Lower leg skin (tissue), 4 donors: ENCODE measurements at places on chromosomes 12 and 14.

DNA sequence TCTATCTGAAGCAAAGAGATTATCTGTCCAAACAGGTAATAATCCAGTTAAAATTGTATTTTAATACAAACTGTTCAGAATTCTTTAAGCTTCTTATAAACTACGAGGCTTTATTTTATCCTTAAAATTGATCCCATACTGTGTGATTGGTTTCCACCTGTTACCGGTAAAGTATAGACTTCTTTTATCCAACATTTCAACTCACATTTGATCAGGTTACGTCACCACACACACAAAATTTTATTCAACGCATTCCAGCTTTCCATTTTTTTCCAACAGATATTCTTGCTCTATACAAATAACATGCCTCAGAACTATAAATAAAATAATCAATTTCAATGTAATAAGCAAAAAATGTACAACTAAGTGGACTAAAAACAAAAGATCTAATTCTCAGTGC lies 4.5 kb downstream of the NOVA1 start:
- no peak for DNase-seq

- no peak for DNase-seq
These were observed 577.5 kb downstream of the ALG10 start for GRCh38 chr12:34599530-34600513.

- DNase-seq = no peak
These were observed 5.7 kb downstream of the RITA1 start for GRCh38 chr12:113191227-113191626.

DNA sequence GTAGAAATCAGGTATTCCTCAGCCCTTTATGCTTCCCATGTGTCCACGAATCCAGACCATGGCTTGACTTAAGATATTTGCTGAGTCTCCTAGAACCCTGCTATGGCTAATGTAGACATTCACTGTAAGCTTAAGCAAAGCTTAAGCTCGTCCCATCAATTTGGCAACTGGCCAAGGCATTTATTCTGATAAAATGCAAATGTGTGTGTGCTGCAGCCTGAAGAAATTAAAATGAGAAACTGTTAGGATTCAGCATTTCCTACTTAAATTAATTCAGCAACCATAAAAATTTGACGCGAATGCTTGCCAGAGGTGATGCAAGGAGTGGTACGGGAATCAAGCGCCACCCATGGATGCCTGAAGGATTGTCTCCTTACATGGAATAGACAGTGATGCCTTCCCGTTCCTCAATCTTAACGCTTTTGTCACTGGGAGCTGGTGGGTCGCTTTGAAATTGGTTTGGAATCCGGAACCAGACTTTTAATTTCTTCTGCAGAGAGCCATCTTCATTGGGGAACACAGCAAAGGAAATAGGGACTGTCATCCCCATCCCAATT lies 13.2 kb downstream of the HEBP1 start:
- DNase-seq = no peak

GRCh38 chr12:211142-211465 lies 2.9 kb downstream of the SLC6A12 start:
- no peak for DNase-seq

- peak; percentile 96 for DNase-seq
These were observed 7.2 kb downstream of the ALDH2 start for GRCh38 chr12:111773801-111774551.

- DNase-seq = peak; percentile 96
These were observed 728 bp upstream of the STON2 start for GRCh38 chr14:81400852-81401251.

GRCh38 chr14:105212541-105213300 lies 31.6 kb upstream of the NUDT14 start:
- DNase-seq = no peak

- DNase-seq = no peak
These were observed 348.8 kb downstream of the TMEM117 start for GRCh38 chr12:44184499-44185206.
